ENCODE measurements at places on chromosomes 1 and 21. TPM values are rescaled to one million over a fixed set of nuclear protein-coding genes. Genes with fewer than 3 reads are reported as not detected.

- peak; percentile 58 for DNase-seq
Observed at GRCh38 chr1:228964178-228965089, 229.2 kb downstream of the RHOU start.

DNA sequence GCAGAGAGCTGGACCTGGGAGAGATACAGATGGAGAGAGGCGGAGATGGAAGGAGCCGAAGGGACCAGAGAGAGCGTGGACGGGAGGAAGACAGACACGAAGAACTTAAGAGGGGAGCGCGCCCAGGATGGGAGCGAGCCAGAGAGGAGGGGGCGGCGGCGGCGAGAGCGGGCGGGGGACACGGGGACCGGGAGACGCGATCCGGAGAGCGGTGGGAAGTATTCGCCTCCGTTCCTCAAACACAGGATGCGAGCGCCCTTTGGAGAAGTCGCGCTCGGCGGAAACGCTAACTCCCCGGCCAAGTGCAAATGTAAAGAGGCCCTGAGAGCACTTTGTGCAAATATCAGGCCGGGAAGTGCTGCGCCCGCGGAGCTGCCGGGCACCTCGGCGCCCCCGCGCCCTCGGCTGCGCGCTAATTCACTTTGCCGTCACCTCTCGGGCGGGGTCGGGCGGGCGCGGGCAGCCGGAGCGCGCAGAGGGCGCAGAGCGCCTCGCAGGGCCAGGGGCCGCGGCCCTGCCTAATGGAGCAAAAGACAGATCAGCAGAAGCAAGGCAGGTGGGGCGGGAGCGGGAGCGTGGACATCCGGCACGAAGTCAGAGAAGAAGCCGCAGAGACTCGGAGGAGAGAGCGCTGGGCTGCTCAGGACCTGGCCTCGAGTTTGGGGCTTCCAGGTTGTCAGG lies 281.2 kb downstream of the RRAGC start:
- DNase-seq = peak; percentile 51

OR2T11 gene
- not detected for total RNA-seq

DNA sequence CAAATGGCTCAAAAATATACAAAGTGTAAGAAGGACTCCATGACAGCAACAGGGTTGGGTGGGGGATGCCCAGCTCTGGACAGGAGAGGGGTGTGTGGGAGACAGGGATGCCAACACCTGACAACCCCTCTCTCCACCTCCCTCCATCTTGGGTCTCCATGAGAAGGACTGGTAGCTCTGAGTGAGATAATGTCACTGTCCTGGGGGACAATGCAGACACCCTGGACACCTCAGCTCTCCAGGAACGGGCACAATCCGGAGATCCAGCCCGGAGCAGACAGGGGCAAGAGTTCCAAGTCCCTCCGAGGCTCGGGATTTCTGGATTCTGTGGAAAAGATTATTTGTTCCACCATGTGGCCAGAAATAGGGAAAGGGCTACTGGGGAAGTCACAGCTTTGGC lies 122.5 kb downstream of the GLIS1 start:
- no peak for DNase-seq

DNA sequence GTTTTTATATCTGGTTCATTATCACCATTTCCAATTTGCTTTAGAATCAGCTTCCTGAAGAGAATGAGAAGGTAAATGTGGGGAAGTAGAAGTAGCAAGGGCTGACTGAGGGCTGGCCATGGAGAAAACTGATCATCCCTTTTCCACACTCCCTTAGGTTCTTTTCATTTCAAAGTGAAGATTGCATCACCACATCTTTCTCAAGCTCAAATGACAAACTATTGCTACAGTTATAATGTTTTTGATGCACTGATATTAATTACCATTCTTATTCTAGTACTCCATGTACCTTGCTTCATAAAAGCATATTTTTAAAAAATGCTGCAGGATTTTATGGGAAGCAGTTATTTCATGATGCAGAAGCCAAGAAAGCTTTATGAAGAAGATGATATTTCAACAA lies 7.9 kb upstream of the AK5 start:
- DNase-seq = no peak

CDA gene
- total RNA-seq = 0.61 TPM

GRCh38 chr1:180863158-180863775 lies 49.4 kb upstream of the KIAA1614 start:
- DNase-seq = peak; percentile 94

RPE65 gene
- 4.0 TPM for total RNA-seq

CELA3A gene
- total RNA-seq = not detected

KRTAP19-2 gene
- not detected for total RNA-seq

DNA sequence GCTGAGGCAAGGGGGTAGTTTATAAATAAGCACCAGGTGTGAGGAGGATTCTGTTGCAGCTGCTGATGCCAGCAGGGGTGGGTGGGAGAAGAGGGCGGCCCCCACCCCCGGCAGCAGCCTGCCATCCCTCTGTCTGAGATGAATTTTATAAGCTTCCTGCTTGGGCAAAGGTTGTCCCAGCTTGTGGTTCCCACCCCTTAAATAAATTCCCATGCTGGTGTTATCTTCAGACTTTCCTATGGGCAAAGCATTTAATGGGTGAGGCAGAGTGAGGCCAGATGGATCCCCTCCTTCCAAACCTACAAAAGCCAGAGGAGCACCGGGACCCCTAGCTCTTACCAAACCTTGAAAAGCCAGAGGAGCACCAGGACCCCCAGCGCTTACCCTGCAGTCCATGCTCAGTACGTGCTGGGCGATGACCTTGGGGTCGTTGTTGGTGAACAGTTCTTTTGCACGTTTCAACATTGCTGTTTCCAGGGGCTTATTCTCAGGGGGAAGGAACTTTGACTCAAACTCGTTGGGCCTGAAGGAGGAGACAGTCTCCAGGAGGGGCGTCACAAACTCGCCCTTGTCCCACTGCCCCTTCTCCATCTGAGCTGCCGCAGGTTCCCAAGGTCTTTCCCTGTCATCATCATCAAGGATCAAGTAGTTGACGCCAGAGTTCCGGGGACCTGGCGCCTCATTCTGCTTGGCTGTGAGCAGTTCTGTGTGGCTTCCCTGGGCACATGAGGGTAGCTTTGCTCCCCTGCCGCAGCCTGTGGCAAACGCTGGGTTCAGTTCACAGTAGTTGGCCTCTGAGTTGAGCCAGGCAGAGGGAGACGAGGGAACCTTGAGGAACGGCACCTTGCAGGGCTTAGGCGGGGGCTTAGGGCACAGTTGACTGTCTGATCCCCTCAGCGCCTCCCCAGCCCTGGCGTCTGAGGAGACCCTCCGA lies 99.5 kb downstream of the BCAR3 start:
- no peak for DNase-seq

COL6A2 gene
- total RNA-seq = 190 TPM

GRCh38 chr1:102891868-102892625 lies 216.3 kb downstream of the COL11A1 start:
- no peak for DNase-seq

- DNase-seq = no peak
Observed at GRCh38 chr1:200901350-200901749, 6.7 kb downstream of the INAVA start.

- DNase-seq = no peak
Observed at GRCh38 chr1:23214640-23215039, 2.7 kb downstream of the HTR1D start.

NEGR1 gene
- 88.6 TPM for total RNA-seq

GRCh38 chr1:151892190-151892589 lies 17.1 kb downstream of the THEM4 start:
- DNase-seq = no peak

ACKR1 gene
- total RNA-seq = 3.5 TPM

DNA sequence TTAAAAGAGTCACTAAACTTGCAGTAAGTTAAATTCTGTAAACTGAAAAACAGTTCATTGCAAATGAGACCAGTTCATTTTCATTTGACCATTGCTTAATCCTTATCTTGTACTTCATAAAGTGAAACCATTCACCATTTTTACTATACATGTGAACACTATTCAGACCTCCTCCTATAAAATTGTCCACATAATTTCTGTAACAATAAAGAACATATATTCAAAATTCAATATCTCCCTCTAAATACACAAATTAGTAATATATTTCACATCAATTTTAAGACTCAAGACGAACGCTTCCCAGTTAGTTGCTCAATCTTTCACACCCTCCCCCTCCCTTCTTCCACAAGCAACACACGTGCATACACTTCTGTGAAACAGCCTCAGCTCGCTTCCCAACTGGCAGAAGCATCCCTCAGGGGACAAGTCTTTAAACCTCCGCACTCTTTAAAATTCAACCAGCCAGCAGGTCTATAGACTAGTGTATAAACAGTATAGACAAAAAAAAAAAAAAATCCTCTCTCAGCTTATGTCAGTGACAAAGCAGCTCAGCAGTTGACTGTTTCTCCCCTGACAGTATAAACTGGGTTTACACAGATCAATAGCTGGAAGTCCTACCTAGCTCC lies 99.6 kb downstream of the DENND1B start:
- no peak for DNase-seq

GRCh38 chr1:195097316-195097715 lies 1510.9 kb downstream of the KCNT2 start:
- no peak for DNase-seq

GRCh38 chr21:36641886-36642285 lies 57.0 kb upstream of the SIM2 start:
- DNase-seq = no peak

GRCh38 chr1:221100611-221101010 lies 221.4 kb downstream of the HLX start:
- no peak for DNase-seq

- DNase-seq = no peak
Observed at GRCh38 chr1:157135646-157136045, 2.5 kb downstream of the ETV3 start.

DNA sequence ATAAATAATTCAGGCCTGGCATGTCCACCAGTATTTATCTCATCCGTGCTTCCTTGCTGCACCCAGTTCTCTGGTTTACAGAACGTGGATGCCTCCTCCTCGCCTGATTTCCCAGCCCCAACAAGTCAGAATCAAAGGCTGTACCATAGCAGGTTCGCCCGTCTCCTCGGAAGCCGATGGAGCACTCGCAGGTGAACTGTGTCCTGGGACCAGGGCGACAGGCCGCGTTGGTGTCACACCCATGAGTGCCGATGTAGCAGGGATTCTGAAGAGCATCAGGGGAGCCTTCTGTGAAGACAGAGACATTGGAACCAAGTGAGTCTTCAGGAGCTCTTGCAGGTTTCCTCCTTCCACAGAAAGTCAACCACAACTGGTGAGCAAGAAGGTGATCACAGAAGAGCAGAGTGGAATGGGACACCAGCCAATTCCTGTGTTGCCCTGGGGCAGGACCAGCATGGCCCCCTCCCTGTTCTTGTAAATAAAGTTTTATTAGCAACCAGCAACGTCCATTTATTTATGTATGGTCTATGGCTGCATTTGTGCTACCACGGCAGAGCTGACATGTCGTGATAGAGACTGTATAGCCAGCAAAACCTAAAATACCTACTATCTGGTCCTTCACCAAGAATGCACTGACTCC lies 40.8 kb downstream of the NID1 start:
- no peak for DNase-seq

- no peak for DNase-seq
Observed at GRCh38 chr1:51172811-51173210, 63.3 kb upstream of the RNF11 start.

DTL gene
- 9.2 TPM for total RNA-seq

DNA sequence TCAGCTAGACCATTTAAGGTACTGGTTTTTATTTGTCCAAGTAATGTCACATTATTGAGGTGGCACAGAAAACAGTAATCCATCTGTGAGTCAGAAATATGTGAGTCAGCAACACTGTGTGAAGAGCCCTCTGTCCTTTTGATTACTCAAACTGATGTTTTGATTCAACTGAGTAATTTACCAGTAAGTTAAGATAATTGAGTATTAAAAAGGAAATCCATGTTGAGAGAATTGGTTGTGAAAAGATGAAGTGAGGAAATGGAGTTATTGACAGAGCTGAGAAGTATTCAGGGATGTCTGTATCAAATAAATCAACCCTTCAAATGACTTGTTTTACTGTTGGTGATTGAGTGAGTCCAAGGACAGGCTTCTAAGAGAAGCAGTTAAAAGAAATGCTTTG lies 302.7 kb upstream of the SGIP1 start:
- DNase-seq = no peak

HAO2 gene
- total RNA-seq = not detected

DNA sequence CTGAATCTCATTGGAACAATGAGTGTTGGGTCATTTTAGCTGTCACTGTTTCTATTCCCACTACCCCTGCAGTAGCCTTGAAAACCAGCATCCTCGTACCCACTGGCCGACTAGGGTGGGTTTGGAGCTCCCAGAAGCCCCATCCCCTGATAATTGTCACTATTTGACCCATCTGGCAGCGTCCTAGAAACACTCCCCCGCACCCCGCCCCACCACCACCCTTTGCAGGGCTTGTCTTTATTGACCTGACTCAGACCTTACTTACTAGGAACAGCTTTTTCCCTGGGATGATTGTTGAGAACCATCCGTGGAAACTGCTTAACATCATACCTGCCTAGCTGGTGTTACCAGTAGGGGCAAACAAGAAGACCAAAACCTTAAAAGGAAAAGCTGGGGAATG lies 28.4 kb upstream of the AGPAT3 start:
- DNase-seq = no peak

ASCL5 gene
- total RNA-seq = not detected

All from spinal cord (tissue), 10 donors.